ENCODE measurements at places on chromosomes 4 and X. TPM values are rescaled to one million over a fixed set of nuclear protein-coding genes. Genes with fewer than 3 reads are reported as not detected.

GYPE gene
- total RNA-seq: not detected

- no peak for DNase-seq
These were observed 624.1 kb upstream of the GNPDA2 start for GRCh38 chr4:45350438-45350837.

MMAA gene
- total RNA-seq: 3.9 TPM

ABCE1 gene
- total RNA-seq: 47.1 TPM

- DNase-seq: no peak
These were observed 111.0 kb downstream of the PDE5A start for GRCh38 chr4:119517361-119518229.

GRCh38 chr4:68904786-68905185 lies 46.8 kb downstream of the UGT2A3 start:
- no peak for DNase-seq

GSPT2 gene
- 2.7 TPM for total RNA-seq

GRCh38 chr4:139253713-139254112 lies 26.3 kb downstream of the MGARP start:
- DNase-seq: no peak

FHDC1 gene
- total RNA-seq: 6.4 TPM

DNA sequence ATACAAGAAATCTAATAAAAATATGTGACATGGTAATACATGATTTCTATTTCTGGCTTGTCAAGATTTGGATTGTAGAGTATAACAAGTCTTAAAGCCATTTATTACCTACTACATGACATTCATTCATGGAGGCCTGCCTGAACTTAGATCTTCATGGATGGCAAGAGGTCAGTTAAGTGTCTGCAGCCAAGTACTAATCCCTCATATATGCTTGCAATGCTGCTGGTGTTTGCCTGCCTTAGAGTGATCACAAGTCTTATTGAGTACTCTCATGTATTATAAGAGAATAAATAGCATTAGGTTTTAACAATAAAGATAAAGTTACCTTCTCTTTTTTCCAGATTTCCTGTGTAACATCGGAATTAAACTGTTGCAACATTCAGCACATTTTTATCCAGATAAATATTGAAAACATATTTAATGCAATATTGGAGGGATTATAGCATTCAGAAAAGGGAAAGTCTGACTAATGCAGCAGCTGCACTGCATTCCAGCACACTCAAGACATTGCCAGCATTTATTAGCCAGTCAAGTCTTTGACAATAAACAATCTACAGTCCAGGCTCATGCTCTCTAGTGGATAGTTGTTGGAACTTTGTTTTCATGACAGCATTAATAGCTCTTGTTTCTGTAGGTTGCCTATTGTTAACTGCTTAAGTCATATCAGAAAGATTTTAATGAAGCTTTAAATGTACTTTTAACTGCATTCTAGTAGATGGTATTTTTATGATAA lies 737.1 kb downstream of the FAT4 start:
- DNase-seq: no peak

- no peak for DNase-seq
These were observed 15.4 kb downstream of the GASK1B start for GRCh38 chr4:158157412-158157811.

DNA sequence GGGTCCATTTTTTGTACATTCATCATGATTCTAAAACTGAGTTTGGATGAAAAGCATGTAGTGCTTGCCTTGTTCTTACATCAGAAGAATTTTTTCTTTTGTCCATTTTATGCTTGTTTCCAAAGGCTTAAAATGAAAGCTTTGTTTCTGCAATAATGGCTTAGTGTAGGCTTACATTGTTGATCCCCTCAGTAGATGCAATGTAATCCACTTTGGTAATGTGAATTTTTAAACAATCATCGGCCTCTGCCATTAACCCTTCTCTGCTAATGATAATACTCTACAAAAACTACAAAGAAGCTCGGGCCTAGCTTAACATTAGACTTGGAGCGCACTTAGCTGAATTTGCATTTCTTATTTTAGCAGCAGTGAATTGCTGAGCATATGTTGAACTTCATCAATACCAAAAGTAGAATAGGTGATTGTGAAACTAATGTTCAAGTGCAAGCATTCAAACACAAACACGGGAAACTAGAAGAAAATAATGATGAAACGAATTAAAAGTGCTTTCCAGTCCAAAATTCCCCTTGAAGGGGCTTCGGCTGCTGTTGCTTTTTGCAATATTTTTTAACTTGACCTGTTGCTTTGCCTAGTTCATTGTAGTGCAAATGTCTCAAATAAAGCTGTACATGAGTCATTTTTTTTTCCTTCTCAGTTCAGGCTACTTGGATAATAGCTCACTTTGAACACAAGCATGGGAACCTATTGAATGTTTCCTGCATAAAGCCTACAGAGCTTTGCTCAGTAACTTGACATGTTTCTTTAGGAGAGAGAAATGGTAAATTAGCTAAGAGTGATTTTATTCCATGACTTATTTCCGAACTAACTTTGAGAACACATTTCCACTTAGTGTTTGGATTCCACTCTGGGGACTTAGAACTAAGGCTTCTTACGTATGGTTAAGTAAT lies 66.5 kb downstream of the SLIT2 start:
- DNase-seq: no peak

- no peak for DNase-seq
These were observed 15.4 kb upstream of the FHDC1 start for GRCh38 chr4:152920768-152921167.

SLC10A7 gene
- 14.2 TPM for total RNA-seq

MTCP1 gene
- 6.9 TPM for total RNA-seq

DNA sequence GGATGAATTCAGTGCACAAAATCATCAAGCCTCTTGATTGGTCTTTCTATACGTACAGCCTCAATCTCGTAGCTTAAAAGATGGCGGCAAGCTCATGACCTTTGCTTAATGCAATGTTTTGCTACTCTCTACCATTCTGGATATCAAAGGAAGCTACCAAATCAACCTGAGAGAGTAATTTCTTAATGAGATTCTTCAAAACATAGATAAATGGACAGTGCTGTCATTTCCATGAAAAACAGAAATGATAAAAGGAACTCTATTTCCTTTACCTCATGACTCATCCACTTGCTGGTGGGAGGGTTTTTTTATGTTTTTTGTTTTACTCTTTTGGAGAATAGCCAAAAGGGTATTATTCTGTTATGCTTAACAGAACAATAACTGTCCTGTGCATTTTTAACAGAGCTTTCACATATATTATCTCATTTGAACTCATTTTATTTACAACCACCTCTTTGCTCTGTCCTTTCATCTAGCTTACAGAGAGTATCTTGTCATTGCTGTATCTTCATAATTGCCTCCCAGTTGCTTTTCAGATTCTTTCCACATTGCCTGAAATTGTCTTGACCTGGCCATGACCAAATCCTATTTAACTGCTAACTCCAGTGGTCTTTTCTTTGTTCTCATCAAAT lies 138.6 kb upstream of the GPR101 start:
- DNase-seq: no peak

DNA sequence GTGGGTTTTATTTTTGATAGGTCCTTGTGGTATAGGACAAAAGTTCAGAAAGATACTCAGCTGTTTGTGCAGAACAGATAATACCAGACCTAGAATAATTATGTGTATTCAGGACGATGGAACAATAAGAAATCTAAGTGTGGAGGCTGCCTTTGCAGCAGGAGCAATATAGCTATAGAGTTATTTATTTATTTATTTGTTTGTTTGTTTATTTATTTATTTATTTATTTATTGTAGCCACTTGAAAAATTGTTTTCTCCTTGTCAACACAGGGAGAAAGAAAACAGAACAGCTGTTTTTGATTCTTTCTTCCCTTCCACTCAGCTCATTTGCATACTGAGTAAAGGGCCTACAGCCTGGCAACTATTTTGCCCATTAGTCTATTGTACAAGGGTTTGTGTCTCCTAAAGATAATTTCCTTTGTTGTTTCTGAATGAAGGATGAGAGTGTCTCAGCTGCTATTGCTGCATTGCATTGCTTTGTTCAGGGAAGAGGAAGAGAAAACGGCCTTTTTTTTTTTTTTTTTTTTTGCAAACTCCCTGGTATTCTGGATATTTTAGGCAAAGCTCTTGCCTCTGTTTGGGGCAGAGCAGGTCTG lies 56.0 kb upstream of the ESX1 start:
- DNase-seq: no peak

- DNase-seq: no peak
These were observed 23.7 kb upstream of the CASK start for GRCh38 chrX:41946989-41947612.

DNA sequence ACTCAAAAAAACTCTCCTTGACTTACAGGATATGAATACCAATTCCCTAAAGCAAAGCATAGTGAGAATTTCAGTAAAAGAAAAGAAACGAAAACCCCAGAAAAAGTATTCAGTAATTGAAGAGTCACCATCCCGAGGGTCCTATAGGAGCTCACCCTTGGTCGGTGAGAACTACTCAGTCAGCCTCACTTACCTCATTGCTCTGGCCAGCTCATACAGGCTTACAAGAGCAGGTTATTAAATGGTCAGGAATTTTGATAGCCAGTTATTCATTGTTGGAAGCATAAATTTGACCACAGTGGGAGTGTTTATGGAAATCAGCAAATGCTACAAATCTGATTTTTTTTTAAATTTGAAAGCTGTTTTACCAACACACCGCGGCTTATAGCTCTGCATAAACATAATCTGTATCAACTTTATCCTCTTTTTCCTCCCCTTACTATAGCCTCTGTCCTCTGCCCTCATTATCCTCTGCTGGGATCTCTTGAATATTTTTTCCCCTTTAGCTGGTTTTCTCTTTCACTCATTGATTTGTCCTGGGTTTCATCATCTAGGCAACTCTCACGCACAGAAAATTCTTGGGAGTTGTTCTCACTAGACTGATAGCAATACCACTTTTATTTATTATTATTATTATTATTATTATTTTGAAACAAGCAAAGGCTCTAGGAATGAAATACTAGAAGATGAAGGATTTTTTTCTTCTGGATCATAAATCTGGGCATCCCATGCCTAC lies 11.0 kb upstream of the CXCL2 start:
- DNase-seq: no peak

- DNase-seq: no peak
These were observed 389.9 kb upstream of the EMCN start for GRCh38 chr4:100907465-100908454.

- DNase-seq: no peak
These were observed 130.4 kb upstream of the GABRA2 start for GRCh38 chr4:46520361-46520760.

GRCh38 chr4:110164856-110165255 lies 33.6 kb downstream of the ELOVL6 start:
- DNase-seq: no peak

TBC1D8B gene
- 4.7 TPM for total RNA-seq

DNA sequence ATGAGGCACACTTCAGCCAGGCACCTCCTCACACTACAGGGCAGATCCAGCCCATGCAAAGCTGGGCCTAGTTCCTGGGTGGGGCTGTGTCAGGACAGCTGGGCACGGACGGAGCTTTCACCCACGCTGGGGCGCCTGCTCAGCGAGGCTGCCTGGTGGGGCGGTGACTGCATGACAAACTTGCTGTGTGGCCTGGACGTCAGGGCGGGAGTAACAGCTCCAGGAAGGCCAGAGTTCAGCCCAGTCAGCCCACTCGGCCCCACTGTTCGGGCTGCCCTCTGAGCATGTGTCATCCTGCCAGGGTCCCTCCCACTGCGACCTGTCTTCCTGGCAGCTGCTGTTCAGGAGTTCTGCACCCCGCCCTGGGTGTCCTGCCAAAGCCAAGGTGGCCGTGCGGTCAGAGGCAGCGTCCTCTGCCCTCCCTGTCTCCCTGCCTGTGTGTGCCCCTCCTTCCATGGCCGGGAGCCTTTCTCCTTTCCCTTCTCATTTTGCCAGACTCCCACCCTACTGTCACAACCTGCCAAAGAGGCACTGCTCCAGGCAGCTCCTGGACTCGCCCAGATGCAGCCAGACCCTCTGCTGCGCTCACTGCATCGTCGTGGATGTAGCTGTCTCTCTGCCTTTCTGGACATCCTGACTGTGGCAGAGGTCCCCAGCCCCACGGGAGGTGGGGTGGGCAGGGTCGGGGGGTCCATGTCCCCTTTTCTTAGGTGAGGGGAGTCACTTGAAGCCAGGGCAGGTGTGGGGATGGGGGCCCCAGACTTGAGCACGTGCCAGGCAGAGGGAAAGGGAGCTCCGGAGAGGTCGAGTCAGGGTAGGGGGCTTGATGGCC lies 33.0 kb upstream of the KIAA0232 start:
- no peak for DNase-seq

- DNase-seq: no peak
These were observed 176.5 kb downstream of the HS3ST1 start for GRCh38 chr4:11252149-11252548.

FGFBP2 gene
- 2.9 TPM for total RNA-seq

- DNase-seq: no peak
These were observed 742.2 kb upstream of the ATOH1 start for GRCh38 chr4:93086356-93086755.

GRCh38 chrX:18582910-18583493 lies 88.9 kb downstream of the RS1 start:
- DNase-seq: no peak

DNA sequence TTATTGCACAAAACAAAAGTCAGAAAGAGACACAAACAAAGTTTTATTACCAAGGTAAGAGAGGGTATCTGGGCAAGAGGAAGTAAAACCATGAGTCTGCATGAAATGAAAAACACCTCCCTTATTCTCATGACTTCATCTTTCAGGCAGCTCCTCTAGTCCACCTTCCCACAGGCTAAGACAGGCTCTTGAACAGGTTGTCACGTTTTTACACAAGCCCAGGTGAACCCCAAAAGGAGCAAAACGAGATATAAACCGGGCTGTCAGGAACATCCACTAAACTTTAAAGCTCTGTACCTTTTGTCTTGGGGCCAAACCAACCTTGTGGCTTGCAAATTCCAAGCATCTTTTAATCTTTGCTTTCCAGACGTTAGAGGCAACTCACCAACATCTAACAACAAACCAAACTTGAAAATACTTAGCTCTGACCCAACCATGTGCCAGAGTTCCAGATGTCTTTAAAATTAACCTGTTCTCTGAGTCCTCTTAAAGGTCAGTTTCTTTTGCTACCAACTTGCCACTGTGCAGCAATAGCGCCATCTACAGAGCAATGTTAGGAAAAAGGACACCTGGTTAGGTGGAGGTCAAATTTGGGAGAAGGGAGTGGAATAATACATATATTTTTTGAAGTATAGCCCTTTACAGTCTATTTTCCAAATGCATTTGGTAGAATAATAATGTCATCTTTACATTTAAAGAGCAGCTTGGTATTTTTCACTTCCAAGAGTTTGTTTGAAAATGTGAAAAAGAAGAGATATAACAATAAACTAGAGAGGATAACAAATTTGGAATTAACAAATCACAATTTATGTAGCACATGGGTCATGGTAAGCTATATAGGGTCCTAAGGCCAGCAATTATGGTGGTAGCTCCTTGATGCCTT lies 73.1 kb downstream of the QRFPR start:
- no peak for DNase-seq

VCX3A gene
- total RNA-seq: not detected

GRCh38 chrX:150377005-150377404 lies 13.9 kb downstream of the MAMLD1 start:
- no peak for DNase-seq

RHOXF2 gene
- not detected for total RNA-seq

DNA sequence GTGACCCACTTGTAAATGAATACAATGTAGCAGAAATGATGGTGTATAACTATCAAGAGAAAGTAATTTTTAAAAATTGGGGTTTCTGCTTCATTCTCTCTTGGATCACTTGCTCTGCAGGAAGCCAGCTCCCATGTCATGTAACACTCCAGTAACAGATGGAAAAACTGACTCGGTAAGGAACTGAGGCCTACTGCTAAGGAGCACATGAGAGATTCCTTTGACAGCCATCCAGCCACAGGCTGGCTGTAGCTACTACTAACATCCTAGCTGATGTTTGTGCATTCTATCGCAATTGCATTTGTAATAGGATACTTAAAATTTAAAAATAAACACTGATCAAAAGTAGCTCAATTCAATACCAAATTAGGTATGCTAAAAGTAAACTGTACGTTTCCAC lies 102.3 kb upstream of the MAB21L2 start:
- DNase-seq: no peak
